ENCODE measurements at places on chromosomes 12 and 14.

GRCh38 chr12:63400718-63401117, 249.7 kb upstream of the AVPR1A start:
- DNase-seq = no peak

- DNase-seq = no peak
These were observed 30.6 kb upstream of the TMX1 start for GRCh38 chr14:51209457-51209856.

GRCh38 chr12:55250944-55251343, 6.5 kb downstream of the OR6C74 start:
- no peak for DNase-seq

GRCh38 chr14:102196039-102196901, 56.6 kb downstream of the WDR20 start:
- no peak for DNase-seq

GRCh38 chr12:83945871-83946270, 966.7 kb downstream of the SLC6A15 start:
- no peak for DNase-seq

DNA sequence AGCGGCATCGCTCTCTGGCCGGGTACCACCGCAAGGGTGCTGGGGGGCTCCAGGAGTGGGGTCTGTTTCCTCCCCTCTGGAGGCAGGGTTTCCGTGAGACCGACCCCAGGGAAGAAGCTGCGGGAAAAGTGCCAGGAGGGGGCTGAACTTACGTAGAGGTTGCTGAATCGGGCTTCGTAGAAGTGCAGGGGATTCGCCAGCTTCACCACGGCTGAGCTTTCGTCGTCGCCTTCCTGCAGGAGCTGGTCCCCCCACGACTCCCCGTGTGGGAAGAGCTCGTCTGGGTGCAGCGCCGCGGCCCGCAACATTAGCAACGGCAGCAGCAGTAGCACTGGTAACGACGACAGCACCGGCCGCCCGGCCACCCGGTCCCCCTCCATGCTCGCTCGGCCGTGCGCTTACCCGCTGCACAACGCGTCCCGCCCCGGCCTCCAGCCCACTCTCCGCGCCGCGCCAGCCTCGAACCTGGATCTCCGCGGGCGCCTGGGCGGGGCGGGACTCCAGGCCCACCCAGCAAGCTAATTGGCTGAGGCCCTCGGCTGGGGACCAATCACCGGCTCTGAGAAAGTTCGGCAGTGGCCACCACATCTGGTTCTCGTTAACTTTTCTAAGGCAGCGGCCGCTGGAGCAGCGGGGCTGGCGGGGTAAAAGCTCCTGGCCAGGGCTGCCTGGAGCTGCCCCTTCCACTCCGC, at the start of gene NID2:
TSS of gene NID2 (minus strand) at position 445 of the 692 bp plus-strand sequence. CDS start at position 380, 65 bp downstream.
- DNase-seq = peak; percentile 46

DNA sequence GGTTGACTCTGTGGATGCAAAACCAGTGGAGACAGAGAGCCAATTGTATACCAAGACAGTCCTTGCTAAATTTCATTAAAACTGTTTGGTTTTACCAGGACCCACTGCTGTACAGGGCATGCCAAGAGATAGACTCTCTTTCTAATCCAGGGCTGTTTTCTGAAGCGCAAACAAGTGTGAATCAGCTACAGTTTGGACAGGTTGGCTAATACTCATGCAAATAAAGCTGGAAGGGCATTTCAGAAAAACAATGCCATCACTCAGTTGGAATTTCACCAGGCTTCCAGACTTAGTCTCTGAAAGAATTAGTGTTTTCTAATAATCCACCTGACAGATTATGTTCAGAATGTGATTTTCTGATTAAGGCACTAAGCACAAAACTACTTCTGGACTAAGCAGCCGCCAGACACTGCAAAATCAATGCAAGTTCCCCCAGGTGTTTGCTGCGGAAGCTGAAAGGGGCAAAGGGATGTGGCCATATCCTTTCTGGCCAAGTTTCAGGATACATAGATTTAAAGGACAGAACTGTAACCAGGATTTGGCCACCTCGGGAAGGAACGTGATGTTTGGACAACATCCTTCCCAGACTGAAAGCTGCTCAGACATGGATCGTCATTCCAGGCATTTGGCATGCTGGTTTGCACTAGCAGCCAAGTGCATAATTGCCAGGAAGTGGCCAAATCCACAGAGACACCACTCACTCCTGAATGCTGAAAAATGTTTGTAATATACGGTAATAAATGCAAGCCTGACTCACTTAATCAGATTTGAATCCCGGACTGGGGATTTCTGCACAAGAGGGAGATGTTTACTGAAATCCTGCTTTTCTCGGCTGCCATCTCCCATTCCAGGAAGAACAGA, 32.0 kb upstream of the CDKN3 start:
- DNase-seq = no peak

GRCh38 chr12:31324845-31325523, 966 bp downstream of the SINHCAF start:
- peak; percentile 30 for DNase-seq

GRCh38 chr12:100329800-100330199, 27.1 kb upstream of the SLC17A8 start:
- no peak for DNase-seq

DNA sequence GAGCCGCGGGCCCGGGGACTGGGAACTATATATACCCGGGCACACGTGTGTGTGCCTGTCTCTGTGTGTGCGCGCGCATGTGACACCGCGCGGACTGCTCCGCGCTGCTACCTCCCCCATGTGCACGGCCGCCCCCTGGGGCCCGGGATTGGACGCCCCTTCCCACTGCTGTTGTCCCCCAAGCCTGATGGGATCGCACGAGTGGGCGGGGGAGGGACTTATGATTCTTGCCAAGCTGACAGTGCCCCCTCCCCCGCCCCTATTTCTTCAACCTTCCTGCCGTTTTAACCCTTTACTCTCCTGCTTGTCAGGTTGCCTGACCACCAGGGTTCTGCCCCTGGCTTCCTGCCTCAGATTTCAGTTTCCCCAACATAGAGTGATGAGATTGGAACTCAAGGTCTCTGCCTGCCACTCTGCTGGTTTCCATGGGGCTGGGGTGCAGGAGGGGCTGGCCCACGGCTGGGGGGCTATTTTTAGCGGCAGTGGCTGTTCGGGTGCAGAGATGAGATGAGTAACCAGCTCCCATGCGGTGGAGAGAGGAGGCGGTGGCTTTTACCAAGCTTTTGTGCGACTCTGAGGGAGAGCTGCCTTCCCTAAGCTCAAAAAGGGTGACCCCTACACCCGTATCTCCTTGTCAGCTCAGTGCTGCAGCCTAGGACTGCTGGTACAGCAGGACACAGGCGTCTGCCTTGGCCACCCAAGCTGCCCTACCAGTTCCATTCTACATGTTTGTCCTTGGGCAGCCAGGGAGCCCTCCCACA, at the start of gene DDN:
TSS of gene DDN (minus strand) at position 5 of the 761 bp plus-strand sequence. CDS start 88 bp downstream, outside the sequence.
- peak; percentile 81 for DNase-seq

- no peak for DNase-seq
These were observed 56.7 kb downstream of the LRRIQ1 start for GRCh38 chr12:85092814-85093370.

GRCh38 chr14:24378981-24379906, 11.3 kb downstream of the NFATC4 start:
- DNase-seq = no peak

DNA sequence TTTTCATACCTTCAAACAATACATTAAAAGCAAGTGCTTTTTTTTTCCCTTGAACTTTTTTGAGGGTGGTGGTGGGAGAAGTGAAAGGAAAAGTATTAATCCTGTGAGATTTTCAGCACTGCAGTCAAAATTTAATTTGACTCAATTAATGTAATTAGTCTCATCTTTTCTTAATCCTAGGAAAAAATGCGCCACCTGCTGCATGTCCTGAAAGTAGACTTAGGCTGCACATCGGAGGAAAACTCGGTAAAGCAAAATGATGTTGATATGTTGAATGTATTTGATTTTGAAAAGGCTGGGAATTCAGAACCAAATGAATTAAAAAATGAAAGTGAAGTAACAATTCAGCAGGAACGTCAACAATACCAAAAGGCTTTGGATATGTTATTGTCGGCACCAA, 52.2 kb downstream of the SPATA7 start:
- no peak for DNase-seq

DNA sequence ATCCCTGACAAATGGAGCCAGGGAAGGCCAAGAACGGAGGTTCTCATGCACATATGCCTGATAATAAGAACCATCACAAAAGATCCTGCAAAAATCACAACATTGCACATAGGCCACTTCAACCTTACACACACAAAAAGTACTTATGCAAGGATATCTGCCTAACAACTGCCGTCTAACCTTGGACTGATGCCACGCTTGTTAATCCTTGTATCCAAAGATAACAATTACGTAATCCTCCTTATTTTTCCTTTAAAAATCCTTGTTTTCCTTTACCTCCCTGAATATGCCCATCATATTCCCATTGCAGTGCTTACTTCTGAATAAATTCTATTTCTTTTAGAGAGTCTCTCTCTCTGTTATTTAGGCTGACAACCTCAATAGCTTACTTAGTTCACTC, 59.5 kb downstream of the TMEM116 start:
- DNase-seq = no peak

DNA sequence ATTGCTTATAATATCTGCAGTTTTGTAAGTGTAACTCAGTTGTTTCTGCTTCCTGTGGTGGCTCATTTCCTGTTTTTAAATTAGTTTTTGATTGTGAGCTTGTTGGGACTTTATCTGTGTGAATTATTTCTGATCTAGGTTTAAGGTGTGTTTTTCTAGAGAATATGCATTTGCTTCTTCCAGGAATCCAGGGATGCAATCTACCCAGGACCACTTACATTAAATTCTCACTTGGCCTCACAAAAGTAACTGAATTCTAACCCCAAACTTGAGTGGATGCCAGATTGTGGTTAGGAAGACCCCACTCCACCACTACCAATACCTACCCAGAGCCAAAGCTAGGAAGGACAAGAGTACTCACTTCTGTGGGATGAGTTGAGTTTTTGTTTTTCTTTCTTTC, 11.9 kb downstream of the STYX start:
- peak; percentile 7 for DNase-seq

DNA sequence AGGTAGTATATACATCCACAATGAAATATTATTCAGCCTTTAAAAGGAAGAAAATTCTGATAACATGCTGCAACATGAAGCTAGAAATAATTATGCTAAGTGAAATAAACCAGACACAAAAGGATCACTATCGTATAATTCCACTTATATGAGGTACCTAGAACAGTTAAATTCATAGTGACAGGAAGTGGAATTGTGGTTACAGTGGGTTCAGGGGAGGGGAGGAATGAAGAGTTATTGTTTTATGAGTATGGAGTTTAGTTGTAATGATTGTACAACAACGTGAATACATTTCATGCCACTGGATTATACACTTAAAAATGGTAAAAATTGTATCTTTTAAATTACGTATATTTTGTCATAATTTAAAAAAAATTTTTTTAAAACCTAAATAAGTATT, 21.0 kb downstream of the EEA1 start:
- DNase-seq = no peak

DNA sequence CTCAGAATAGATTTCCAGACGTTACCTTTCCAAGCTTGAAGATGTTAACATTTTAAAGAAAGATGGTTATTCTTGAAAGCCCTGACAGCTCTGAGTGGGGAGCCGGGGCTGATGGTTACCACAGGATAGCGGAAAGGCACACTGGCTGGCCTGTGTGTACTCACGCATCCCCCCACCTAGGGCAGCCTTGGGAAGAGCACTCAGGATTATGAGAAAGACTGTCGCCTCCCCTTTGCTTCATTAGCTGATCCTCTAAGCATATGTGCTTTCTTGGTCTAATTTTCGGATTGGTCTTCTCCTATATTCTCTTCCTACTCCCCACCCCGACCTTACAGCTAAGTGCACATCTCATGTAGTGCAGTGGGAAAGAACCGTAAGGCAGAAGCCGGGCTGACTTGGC, 20.7 kb downstream of the NTF3 start:
- no peak for DNase-seq

- no peak for DNase-seq
These were observed 620 bp downstream of the TMTC1 start for GRCh38 chr12:29782871-29783772.

DNA sequence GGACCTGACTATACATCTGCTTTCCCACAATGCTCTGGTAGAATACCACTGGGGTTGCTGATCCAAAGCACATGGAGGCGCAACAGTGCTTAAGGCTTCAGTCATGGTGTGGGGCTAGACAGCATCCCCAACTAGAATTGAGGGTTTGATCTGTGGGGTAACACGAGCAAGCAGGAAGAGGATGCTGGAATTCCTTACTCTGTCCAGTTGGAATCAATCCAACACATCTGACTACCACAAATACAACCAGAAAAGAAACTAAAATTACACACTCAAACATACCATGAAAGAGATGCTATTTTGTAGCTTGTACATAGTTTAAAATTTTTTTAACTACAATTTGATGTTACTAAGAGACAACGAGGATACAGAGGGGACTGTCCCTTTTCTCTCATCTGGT, 40.4 kb upstream of the GTF2A1 start:
- no peak for DNase-seq

DNA sequence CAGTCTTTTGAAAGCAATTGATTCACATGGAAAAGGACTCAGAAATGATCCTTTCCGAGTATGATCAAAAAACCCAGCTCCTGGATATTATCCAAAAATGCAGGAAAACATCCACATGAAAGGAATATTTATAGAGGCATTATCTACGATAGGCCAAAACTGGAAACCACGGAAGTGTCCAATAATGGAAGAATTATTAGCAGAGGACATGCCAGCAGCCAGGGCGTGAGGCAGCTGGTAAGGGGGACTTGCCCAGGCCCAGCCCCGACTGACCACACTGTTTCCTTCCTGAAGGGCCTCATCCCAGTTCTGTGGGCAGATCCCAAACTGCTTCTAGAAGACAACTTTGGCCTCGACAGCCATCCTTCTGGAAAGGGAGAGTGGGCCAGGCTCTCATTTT, 20.5 kb downstream of the ACTN1 start:
- no peak for DNase-seq

GRCh38 chr14:22095860-22096513, 422.4 kb upstream of the OR4E1 start:
- no peak for DNase-seq

- DNase-seq = no peak
These were observed 77.8 kb downstream of the FERMT2 start for GRCh38 chr14:52873065-52873464.
